Activated naive CD4-positive, alpha-beta T cell treated with Interleukin-2 at 50 U/mL for 16 hours (primary cell): ENCODE measurements at places on chromosomes 1 and 21.
A peak's percentile ranks its signal among the peaks of the same experiment; 100 is the strongest.

- DNase-seq, result no peak
These were observed 72.5 kb upstream of the SMYD2 start for GRCh38 chr1:214208460-214208859.

DNA sequence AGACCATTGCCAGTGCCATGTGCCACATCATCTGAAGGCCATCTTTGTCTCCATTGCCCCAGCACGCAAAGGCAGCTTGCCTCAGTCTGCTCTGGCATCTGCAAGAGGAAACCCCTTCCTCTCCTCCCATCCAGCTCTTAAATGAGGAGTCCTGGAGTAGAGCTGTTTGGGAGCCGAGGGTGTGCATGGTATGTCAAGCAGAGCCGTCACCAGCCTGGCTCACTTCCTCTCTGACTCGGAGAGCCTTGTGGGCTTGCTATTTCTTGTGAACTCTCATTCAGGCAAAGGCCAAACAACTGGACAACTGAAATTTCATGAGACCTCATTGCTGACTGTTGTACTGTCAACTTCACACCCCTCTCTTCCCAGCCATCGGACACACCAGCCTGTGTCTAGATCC, 143.9 kb downstream of the SIPA1L2 start:
- DNase-seq, result no peak

DNA sequence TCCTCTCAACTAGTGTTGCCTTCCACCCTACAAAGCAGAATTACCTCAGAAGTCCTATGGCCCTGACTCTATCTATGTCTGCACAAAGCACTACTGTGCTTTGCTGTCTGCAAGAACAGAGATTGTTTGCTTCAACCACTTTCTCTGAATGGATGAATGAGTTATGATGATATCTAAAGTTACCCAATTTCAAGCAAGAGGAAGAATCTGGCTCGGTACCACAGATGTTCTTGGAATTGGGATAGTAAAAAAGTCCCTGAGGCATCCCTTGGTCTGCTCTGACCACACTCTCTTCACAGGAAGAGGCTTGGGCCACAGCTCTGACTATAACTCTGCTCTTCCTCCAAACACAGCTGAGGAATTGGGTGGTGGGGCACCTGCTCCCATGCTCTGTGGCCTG, 31.2 kb downstream of the MTARC1 start:
- no peak for DNase-seq

- no peak for DNase-seq
These were observed 43.0 kb upstream of the AK4 start for GRCh38 chr1:65104854-65105534.

DNA sequence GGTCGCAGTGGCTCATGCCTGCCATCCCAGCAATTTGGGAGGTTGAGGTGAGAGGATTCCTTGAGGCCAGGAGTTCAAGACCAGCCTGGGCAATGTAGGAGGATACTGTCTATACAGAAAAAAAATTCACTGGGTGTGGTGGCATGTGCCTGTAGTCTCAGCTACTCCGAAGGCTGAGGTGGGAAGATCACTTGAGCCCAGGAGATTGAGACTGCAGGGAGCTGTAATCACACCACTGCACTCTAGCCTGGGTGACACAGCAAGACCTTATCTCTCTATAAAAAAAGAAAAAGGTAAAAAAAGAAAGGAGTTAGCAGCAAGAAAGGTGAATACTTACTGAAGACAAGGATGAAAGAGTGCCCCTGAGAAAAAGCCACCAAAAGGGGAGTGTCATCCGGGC, 23.7 kb upstream of the BCL10 start:
- no peak for DNase-seq

DNA sequence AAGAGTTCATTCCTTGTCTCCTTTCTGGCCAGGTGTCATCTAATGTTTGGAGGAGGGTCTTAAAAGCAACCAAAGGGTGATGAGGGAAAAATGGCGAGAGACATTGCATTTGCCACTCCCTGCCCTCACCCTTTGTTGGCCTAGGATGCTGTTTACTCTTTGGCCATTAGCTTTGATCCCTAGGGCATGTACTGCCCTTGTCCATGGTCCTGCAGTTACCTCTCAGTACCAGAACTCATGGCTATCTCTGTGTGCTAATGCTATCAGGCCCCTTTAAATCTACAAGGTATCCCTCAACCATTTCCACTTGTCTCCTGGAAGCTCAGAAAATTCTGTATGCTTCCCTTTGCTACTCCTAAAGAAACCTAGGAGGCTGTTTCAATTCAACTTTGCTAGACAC, 424.8 kb upstream of the PLXNA2 start:
- DNase-seq, result no peak

- no peak for DNase-seq
These were observed 1.4 kb upstream of the ARF1 start for GRCh38 chr1:228081144-228081543.

- DNase-seq, result peak; percentile 96
These were observed at the start of gene MECR for GRCh38 chr1:29230553-29231378. Gene MECR, minus strand, starts transcription at chr1:29230934. Its CDS starts 28 bp downstream, at chr1:29230906.

- DNase-seq, result no peak
These were observed 461.8 kb upstream of the CXADR start for GRCh38 chr21:17051054-17051453.

- peak; percentile 41 for DNase-seq
These were observed 43.0 kb downstream of the JAK1 start for GRCh38 chr1:64923294-64923718.

GRCh38 chr1:9833632-9834031, 9.9 kb upstream of the CLSTN1 start:
- DNase-seq, result no peak
